ENCODE measurements at places on chromosomes 6 and 20.

GRCh38 chr6:37168811-37169495 is 999 bp upstream of the PIM1 start:
- no peak for DNase-seq

DNA sequence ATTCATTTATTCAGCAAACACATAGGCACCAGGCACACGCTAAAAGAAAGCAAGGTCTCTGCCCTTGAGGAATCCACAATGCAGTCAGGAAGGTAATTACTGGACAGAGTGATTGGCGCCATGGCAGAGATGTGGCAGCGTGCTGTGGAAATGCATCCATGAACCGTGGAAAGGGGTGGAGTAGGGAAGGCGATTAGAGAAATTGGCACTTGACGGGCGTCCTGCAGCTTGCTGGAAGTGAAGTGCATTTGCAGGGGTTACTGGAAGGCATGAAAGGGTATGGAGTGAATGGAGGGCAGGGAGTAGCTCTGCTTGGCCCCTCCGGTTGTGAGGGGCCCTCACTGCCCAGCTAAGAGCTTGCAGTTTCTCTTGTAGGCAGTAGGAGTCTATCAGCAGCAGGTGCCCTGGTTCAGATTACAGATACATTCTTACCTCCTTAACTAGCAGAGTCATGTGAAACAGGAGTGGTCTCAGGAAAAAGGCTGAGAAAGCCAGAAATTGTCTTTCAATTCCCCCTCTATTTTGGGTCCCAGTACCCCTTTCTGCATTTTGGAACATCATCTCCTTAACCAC is 122.5 kb upstream of the TIAM2 start:
- no peak for DNase-seq

- DNase-seq: peak; percentile 40
Observed at GRCh38 chr20:49914310-49915117, 815 bp downstream of the SPATA2 start.

GRCh38 chr20:40449974-40450616 is 238.9 kb downstream of the MAFB start:
- no peak for DNase-seq

DNA sequence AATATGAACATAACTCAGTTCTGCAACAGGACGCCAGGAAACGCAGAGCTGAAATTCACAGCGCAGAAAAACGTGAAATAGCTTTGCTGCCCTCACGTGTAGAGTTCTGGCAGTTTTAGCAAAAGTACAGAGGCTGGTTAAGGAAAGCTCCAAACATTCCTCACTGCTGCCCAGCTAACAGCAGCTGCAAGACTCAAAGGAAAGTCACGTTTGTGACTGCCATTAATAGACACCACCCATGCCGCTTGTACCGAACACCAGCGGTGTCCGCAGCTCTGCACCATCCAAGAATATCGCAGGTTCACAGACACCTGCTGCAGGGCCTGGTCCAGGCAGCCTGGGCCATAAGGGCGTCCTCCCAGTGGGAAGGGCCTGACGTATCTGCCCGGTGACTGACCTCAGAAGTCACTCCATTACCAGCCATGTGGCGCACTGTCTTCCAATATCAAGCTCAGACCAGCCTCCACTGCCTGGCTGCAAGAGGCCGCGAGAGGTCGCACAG is 61.4 kb downstream of the WDR27 start:
- no peak for DNase-seq

GRCh38 chr20:39090906-39091305 is 128.8 kb downstream of the DHX35 start:
- DNase-seq: no peak

DNA sequence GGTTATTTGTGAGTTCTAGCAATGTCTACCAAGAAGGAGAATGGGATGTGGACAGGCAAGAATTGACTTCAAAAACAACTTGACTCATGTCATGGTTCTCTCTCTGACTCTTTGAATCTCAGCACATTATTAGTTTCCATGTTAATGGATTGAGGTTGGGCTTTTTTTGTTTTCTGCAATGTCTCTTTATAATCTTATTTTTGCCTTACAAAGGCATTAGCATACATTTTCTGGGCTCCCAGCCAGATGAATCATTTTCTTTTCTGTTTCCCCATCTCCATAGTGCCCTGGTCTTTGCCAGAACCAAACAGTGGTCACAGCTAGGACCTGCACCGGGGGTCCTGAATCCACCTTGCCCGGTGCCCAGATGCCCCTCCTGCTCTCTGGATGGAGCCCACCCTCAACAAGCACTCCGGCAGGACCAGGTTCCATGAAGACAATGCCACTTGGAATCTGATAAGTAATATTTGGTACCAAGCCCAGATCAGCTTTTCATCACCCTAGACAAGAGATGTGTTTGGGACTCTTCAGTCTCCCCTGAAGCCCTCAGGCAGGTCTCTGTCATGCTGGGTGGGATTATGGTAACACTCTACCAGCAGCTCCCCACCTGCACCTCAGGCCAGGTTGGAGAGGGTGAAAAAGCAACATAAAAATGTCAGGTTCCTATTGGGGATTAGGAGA is 266.7 kb upstream of the SULF2 start:
- peak; percentile 76 for DNase-seq

DNA sequence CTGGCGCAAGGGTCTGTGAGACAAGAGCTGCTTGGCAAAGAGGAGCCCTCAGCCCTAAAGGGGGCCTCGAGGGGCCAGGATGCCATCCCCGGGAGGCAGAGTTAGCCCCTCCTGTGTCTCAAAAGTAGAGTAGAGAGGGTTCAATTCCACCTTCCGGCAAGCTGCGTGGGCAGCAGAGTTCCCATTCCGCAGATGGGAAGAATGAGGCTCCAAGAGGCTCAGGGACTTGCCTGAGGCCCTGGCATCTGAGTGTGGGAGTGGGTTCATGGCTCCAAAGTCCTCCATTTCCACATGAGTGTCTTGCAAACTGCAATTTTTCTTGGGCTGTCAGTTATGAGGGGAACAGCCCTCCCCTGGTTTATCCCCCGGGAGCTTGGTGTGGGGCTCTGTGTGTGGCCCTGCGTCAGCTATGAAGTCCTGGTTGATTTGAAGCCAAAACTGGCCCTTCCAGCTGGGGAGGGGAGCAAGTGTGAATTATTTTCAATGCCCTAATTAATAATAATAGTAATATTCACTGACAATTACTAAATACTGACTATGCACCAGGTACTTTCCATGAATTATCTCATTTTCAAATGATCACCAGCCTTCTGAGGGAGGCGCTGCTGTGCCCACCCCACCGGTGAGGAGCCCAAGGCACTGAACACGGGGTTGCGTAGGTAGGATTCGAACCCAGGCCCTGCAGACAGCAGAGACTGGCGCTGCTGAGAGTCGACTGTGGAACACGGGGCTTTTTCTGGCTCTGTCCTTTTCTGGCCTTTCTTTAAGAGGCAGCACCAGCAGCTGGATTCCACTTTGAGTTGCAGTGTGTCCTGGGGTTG is 153.0 kb upstream of the PTPN1 start:
- DNase-seq: no peak

DNA sequence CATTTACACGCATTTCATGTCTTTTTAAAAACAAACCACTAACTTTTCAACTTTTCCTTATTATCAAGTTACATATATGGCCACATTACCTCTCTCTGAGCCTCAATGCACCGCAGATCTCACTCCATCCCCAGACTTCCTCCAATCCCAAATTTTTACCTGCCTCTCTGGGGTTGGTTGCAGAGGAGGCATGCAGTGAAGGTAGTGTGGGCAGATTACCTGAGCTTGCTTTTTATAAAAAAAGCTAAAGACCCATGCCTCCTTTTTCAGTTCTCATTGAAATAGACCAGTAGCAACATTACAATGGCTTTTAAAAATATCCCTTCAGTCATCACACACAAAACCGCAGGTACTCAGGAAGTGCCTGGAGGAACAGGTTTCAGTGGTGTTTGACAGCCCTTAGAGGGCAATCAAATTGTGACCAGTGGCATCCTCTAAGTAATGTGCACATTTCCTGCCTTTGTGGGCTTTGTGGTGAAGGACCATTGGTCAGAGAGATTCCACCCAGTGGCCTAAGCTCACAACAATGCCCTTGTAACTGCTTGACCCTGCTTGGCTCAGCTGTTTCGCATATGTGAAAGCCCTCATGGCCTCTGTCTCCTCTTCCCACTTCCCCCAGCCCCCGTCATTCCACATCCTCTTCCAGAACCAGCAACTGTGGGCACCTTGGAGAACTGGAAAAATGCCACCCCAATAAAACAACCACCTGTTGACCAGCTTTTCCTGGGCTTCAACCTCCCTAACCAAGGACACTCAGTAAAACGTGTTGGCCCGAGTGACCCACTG is 30.2 kb upstream of the IL17A start:
- peak; percentile 44 for DNase-seq

GRCh38 chr6:62942000-62942399 is 269.3 kb upstream of the FKBP1C start:
- DNase-seq: no peak

- peak; percentile 14 for DNase-seq
Observed at GRCh38 chr20:10898552-10898951, 224.8 kb upstream of the JAG1 start.

DNA sequence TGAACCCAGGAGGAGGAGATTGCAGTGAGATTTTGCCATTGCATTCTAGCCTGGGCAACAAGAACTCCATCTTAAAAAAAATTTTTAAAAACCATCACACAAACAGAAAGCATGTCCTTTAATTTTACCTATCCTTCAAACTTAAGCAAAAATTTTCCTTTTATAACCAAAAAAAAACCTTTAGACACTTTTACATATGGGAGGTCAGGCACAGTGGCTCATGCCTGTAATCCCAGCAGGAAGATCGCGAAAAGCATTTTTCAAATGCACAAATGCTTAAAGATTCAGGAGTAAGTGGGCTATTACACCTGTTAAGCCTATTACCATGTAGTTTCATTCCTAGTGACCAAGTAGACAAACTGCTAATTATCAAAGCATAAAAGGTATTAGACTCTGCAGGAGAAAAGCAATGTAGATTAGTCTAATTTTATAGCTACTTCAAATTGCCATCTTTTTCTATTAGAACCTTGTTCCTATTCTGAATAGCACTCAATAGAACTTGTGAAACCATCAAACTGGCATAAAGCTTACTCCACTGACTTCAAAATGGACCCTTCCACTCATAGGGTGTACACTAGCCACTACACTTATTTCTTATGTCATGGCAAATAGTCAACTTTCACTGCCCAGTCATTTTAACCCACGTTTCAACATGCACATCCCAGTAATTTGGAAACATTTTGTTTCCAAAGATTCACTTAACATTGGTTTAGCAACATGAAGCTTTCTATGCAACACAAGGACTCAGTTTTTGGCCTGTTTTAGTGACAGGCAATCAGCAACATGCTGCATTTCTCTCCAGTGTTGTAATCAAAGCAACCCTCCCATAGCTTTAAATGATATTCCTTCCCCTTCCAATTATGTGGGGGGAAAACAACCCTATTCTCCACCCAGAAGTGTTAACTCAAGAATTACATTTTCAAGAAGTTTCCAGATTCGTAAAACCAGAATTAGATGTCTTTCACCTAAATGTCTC is 4.0 kb downstream of the EEF1A1 start:
- DNase-seq: peak; percentile 47

DNA sequence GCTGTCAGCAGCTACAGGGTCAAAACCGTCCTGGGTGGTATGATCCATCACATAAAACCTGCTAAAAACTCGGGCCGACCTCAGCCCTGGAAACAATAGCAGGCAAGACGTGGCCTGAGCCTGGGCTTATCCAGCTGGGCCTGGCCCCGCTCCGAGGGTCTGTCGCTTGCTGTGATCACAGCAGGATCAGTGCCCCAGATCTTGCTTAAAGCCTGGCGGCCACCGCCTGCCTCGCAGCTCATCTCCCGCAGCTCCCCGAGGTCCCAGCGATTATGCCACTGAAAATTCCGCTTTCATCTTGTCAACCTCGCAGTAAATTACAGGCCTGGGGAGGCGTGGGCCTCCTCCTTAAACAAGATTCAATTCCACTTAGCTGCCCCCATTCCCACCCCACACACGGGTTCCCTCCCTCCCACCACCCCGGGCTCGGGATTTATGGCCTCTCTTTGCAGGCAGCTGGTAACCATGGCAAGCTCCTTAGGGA is 40.1 kb downstream of the CDH22 start:
- no peak for DNase-seq

GRCh38 chr6:14640631-14641030 is 523.1 kb downstream of the CD83 start:
- DNase-seq: no peak

DNA sequence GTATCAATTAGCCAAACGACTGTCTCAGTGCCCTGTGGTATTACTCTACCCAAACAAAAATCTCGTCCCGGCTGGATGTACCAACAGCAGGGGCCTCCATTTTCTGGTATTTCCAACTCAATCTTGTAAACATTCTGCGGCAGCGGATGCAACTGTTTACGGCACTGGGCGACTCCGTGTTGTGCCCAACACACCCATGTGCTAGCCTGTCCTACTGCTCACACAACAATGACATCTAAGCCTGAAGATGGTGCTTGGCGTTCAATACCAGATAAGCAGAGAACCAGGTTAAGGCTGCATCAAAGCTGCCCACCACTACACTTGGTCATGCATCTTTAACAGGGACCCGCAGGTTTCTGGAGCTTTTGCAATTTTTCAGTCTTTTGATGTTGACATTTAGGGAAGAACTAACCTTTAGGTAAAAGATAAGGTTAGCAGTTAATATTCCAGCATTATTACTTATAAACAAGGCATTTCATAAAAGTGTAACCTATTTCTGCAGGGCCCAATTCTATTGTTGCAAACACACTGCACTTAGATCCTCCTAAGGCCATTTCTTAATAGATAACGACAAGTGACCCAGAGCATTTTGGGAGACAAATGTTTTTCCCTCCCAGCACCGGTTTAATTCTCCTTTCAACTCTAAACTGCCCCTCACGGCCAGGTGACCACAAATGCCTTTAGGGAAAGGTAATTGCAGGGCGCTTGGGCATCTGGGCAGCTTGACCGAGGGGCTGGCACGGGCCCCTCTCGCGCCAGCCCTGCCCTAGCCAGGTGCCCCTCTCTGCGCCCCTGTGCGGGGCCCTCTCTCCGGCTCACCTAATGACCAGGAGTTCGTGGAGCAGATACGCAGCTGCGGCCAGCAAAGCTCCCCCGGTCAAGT is 945 bp downstream of the FAXC start:
- DNase-seq: no peak

DNA sequence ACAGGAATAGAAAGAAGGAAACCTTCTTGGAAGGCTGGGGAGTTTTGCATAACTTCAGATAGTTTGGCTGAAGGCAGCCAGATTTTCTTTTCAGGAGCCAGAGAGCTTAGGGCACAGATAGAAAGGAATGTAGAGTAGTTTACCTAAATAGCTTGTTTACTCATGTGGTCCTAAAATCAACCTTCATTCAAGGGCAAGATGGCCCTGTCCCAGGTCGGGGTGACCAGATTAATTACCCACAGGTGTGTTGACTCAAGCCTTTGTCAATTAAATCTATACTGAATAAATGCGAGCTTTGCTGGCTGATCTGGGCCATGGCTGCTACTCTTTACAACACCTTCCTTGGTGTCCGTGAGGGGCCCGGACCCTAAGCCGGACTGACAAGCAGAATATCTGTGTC is 792.0 kb upstream of the MAN1A1 start:
- no peak for DNase-seq
